Left lobe of liver (tissue), 2 donors: ENCODE measurements at places on chromosomes 11 and 22.

DNA sequence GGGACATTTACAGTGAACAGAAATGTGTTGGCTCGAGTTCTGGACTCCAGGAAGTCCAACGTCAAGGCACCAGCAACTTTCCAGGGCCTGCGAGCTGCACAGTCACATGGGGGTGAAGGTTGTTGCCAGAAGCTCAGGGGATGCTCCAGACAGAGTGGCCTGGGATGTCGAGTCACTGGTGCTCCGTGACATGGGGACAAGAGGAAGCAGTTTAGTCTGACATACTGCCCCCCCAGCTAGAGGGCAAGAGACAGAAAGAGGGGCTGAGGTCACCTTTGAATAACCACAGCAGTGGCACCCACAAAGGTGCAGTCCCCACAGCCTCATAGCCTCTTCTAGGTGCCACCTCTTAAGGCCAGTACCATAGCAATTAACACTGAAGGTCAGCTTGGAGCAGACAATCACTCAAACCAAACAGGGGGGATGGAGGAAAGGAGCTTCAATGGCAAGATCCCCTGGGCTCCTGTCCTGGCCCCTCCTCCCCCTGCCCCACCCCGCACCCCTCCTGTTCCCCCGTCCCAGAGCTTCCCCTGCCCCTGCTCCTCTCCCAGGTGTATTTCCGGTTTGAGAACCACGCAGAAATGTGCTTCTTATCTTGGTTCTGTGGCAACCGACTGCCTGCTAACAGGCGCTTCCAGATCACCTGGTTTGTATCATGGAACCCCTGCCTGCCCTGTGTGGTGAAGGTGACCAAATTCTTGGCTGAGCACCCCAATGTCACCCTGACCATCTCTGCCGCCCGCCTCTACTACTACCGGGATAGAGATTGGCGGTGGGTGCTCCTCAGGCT, 3.8 kb downstream of the APOBEC3D start:
- no peak for DNase-seq

- no peak for DNase-seq
Observed at GRCh38 chr22:31639436-31640039, 22.5 kb downstream of the PISD start.

GRCh38 chr22:35131525-35132000, 65.6 kb downstream of the ISX start:
- no peak for DNase-seq

GRCh38 chr11:115126092-115126491, 378.1 kb downstream of the CADM1 start:
- no peak for DNase-seq

DNA sequence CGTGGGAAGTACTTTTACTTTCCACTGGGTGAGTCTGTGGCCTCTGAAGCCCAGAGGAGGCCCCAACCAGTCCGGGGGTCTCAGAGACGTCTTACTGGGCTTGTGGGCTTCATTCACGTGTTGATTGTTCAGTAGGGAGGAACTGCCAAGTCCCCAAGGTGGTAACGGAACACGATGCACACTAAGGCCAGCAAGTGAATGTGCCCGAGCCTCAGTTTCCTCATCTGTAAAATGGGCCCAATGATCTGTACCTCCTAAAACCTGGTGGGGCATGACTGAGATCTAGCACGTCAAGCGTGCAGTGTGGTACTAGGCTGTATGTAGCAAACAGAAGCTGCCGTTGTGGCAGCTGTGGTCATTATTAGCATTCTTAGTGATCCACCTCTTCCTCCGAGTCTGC, 499.1 kb downstream of the MN1 start:
- DNase-seq = no peak

DNA sequence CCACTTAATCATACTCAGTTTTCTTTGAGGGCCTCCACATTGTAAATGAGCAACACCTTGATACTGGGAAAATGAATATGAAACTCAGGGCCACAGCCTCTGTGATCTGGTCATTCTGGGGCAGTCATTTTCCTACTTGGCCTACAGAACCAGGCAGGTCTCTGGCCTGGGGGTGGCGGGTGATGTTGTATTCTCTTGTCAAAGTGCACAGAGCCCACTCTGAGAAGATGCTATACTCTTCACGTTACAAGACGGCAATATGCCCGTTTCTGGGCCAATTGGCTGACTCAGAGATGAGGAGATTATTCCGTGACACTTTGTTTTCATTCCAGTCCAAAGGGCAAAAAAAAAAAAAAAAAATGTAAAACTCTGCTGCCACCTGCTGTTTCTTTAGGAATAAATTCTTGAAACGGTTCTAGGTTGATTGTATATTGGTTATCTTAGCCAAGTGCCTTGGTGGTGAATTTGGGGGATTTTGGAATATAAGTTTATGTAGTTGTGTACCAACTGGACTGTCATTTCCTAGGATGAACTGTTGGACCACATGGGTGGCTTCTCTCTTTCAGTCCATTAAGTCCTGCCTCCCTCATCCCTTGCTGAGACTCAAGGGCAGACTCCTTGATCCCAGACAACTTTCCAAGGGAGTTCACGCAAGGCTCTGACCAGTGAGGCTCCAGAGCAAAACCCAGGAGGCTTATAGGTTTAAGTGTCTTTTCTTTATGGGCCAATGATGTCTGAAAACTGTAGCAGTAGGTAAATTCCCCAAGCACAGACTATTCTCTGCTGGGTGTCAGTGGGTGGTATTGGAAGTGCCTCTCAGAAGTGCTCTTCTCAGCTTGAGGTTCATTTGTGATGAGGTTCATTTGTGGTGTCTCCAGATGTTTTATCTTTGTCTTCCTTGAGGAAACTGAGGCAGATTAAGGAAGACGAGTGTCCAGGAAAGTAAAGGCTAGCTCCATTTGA, 18.2 kb downstream of the ADM start:
- DNase-seq = peak; percentile 62

GRCh38 chr11:74990941-74991340, 2.2 kb downstream of the NEU3 start:
- DNase-seq = no peak

DNA sequence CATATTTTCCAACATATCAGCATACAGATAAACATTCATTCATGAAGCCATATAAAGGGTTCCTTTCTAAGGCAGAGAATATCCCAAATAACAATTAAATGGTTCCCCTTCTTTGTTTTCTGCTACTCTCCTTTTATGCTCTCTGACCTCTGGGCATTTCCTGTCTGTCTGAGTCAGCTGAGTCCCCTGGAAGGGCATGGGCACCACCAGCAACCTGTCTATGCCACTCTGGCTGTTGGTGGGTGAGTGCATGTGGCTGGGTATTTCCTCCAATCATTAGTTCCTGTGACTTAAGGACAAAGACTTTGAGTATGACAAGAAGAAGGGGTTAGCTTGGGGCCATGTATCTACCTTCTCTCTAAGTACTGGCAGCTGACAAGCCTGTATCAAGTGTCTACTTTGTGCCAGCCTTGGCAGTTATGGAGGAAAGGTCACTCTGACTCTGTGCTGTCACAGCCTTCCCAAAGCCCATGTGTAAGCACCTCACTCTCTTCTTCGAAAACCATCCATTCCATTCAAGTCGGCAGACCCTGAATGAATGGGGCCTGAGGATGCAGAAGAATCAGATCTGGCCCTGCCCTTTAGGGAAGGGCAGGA, 86.3 kb upstream of the PHOX2A start:
- DNase-seq = no peak

- DNase-seq = no peak
Observed at GRCh38 chr11:128318856-128319474, 268.4 kb downstream of the ETS1 start.

GRCh38 chr11:65429724-65430405, 7.3 kb downstream of the NEAT1 start:
- DNase-seq = peak; percentile 82

- peak; percentile 5 for DNase-seq
Observed at GRCh38 chr22:48959496-48959895, 868.2 kb downstream of the BRD1 start.
